ENCODE measurements at places on chromosomes 3 and 15.

GRCh38 chr3:181915551-181915950, 203.8 kb downstream of the SOX2 start:
- no peak for DNase-seq

DNA sequence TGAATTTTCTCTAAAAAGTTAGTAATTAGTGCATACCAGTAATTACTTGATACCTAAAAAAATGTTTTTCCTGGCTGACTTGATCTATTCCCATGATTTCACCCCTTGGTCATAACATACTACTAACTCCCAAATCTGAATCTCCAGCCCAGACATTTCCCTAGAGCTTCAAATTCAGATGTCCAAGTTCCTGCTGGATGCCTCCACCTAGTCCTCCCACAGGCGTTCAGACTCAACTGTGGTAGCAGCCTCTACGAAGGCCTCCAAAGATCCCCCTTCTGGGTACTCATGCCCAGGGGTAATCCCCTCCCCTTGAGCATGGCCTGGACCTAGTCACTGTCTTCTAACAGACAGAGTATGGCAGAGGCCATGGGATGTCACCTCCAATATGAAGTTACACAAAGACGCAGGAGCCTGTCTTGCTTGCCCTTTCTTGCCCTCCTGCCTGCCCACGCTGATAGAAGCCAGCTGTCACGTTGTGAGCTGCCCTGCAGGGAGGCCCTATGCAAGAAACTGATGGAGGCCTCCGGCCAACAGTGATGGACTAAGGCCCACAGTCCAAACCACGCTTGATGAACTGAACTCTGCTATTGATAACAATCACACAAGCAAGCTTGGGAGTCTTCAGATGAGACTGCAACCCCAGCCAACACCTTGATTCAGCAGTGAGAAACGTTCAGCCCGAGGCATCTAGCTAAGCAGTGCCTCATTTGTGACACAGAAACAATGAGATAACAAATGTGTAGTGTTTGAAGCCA, 8.6 kb upstream of the FBN1 start:
- DNase-seq, result no peak

GRCh38 chr3:36911990-36912804, 32.7 kb downstream of the TRANK1 start:
- no peak for DNase-seq

- DNase-seq, result no peak
Measured at GRCh38 chr3:141083226-141083625, 32.1 kb downstream of the SPSB4 start.

DNA sequence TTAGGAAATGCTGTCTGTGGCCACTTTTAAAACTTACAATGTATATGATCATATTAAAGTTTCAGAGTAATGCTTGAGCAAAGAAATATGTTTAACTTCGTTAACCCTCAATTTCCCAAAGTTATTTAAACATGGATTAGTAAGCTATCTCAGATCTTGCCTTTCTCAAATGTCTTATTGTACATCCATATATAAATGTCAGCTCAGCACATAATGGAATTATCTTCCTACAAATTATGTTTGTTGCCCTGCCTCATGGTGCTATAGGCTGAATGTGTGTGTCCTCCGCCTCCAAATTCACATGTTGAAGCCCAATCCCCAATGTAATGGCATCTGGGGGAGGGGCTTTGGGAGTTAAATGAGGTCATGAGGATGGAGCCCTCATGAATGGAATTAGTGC, 200.3 kb downstream of the MINAR1 start:
- DNase-seq, result no peak

DNA sequence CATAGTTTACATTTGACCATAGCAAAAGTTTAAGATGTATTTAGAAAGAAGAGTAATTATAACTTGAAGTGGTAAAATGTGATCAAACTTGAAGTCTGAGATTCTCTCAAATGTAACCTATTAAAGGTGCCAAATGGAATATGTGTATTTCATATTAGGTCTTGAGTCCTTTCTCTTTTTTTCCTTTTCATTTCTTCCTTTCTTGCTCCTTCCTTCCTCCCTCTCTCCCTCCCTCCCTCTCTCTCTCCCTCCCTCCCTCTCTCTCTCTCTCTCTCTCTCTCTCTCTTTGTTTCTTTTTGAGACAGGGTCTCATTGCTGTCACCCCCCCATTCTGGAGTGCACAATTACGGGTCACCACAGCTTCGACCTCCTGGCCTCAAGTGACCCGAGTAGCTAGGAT, 47.7 kb downstream of the MAP2K5 start:
- DNase-seq, result no peak

DNA sequence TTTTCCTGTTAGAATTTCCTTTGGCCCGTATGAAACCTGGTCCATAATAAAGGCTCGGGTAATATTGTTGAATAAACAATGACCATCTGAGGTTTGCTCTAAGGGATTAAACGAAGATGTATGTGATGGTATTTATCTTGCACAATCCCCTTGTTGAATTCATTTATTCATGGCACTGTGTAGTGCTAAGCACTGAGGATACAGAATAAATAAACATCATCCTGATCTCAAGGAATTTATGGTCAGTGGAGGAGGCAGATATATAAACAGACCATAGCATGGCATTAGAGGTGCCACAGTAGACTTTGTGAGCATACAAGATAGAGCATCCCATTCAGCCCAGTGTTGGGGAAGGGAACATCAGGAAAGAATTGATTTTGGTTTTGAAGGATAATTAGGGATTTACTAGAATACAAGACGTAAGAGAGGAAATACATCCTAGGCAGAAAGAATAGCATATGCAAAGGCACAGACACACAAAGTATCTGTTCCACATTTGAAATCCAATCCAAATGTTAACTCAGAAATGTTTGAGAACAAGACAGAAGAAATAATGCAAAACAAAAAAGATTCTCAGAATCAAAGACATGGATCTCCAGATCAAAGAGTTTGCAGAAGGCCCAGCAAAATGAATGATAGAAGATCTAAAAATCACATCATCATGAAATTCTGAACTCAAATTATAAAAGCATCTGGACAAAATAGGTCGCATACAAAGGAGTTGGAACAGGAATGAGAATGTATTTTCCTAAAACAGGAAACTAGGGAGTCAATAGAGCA, 5.4 kb upstream of the IGF2BP2 start:
- DNase-seq, result no peak

DNA sequence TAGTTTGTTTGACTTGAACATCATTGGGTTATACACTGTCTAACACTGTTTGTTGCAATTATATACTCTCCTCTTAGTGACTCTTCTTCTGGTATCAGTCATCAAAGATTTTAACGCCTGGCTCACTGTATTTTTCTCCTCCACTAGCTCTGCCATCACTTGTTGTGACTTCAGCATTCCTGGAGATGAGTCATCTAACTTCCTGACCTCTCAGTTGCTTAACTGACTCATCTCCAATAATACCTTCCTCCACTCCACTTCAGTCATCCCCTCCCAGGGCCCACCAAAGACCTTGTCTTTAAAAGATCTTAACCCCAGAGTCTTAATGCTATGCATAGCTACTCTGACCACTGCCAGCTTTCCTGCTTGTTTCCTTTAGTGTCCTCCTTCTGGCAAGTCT, 28.6 kb upstream of the CLSTN2 start:
- no peak for DNase-seq

DNA sequence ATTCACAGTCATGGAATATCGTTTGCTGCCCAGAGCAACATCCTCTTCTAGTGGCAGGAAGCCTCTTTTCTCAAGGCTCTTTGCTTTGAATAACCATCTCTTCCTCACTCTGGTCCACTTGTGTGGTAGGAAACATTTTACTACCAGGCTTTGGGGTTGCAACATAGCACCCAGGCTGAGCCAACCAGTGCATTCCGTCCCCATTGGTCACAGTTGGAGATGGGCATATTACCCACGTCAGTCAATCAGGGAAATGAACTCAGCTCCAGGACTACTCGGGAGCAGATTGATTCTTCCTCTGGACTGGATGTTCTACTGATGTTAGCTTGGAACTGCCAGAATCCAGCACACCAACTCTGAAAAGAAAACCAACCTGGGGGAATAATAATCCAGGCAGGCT, 4.2 kb upstream of the PEX5L start:
- DNase-seq, result no peak

GRCh38 chr3:59280113-59280512, 230.3 kb upstream of the CFAP20DC start:
- DNase-seq, result no peak

- no peak for DNase-seq
Measured at GRCh38 chr3:187533797-187534196, 136.4 kb downstream of the SST start.

Measured in NCI-H2081 (cell line).